CD4-positive, alpha-beta T cell treated with Interleukin-6 for 4 hours (primary cell): ENCODE measurements at places on chromosomes 7 and 10.

- DNase-seq = no peak
These were observed 41.7 kb upstream of the TOMM7 start for GRCh38 chr7:22864301-22864700.

DNA sequence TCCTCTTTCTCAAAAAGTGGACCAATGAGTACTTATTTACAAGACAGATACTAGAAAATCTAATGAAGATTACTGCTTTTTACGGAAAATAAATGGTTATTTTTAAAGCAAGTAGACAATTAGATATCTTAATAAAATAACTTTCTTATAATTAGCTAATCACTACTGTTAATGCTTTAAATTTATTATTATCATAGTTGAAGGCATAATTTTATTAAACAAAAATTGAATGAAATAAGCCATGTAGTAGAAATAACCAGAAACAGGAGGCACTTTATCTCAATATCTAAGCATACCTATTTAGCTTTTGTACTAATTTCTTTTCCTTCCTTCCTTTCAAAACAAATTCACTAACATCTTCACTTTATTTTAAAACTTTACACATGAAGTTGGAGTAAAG is 134.9 kb downstream of the CHCHD3 start:
- no peak for DNase-seq

DNA sequence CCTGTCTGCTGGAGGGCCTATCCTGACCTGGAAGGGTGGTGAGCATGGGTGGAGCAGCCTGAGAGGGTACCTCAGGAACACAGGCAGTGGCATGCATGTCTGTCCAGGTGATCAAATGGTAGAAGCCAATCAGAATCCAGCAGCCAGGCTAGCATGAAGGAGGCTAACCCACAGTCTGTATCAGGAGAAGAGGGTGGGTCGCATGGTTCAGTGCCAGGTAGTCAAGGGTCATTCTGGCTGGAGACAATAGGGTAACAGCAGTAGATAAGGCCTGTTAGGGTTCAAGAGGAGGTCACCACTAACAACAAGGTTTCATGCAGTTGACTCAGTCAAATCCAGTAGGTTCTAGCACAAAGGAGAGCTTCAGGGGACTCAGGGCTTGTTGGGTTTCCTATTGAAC is 10.4 kb downstream of the ALDH18A1 start:
- DNase-seq = no peak

DNA sequence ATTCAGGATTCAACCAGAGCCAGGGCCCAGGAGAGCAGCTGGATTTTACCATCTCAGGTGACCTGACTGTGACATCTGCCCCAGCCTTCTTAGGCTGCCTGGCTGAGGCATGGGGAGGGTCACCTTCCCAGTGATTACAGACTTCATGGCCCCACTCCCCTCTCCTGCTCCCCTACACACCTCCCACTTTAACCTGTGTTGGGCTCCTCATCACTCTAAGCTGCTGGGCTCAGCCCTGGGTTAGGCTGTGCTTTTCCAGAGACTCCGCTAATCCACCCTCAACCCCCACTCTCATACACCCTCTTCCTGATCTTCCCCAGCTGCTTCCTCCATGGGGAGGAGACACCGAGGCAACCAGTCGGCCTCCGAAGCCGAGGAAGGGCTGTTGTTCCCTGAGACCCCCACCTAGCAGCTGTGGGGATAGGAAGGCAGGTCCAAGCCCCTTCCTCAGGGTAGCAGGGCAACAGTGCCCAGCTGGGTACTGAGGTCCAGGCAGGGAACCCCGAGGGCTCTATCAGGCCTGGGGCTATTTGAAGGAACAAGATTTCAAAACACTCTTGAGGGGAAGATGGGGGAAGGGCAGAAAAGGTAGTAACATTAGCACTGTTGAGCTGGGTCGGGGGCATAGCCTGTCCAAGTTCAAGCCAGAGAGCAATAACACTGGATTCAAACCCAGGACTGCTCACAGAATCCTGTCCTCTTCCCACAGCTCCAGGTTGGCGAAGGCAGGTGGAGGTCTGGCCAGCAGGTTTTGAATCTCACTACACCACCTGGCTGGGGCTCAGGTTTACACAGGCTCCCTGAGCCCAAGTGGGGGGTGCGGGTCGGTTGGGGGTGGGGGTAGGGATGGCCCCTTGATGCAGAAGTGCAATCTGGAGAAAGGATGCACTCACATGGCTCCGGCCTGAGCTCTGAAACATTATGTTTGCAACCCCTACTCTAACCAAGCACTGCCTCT is 1.8 kb downstream of the IMPDH1 start:
- no peak for DNase-seq

- no peak for DNase-seq
These were observed 24.4 kb upstream of the AKR1B1 start for GRCh38 chr7:134483296-134483695.

- no peak for DNase-seq
These were observed 18.5 kb upstream of the MRC1 start for GRCh38 chr10:17790651-17791050.

DNA sequence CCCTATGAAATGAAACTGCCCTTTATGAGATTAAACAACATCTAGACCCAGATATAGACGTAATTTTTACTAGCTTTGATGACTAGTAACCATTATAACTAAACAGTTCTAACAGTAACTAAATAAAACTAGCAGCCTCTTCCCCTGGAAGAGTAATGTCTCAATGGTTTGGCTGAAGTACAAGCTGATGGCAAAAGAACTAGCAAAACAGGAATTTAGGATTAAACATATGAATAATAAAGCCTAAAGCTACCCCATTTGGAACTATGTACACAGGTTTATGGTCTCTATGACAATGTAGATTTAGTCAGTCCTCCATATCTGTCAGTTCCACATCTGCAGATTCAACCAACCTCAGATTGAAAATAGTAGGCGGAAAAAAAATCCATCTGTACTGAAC is 6.4 kb downstream of the DPY19L1 start:
- no peak for DNase-seq

DNA sequence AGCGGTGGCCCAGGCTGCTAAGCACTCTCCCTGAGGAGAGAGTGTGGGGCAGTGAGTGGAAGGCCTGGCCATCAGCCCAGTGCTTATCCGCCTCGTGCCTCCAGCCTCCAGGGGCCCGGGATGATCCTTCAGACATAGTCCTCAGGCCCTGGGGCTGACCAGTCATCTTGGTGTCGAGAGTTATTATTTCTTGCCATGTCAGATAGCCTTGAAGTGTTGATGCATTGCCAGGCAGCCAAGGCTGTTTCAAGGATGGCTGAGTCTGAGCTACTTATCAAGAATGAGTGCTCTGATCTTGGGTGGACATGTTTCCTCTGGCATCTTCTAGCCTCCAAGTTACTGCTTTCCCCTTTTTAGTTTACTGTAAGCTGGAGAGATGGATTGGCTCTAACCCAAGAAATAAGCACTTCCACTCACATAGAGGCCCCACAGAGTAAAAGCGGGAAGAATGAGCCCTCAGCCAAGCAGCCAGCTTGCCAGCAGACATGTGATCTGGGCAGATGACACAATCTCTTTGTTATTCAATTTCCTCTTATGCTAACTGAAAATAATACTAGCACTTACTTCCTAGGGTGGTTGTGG is 136.5 kb upstream of the NAMPT start:
- no peak for DNase-seq

DNA sequence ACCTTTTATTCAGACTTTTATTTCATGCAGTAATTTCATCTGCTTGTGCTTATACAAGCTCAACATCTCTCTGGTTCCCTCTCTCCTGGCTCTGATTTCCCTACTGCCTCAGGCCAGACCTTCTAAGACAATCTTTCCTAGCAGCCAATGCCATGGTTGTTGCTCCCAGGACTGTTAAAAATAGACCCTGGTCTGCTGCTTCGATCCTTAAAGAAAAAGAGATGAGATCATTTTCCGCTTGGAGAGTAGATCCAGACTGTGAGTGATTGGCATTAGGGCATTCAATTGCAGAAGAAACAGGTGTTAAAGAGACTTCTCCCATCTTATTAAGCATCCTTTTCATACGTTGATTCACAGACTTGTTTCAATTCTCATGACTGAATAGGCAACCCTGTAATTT is 68.4 kb upstream of the ITGB1 start:
- no peak for DNase-seq

- no peak for DNase-seq
These were observed 47.8 kb upstream of the CSTF2T start for GRCh38 chr10:51747216-51747615.

DNA sequence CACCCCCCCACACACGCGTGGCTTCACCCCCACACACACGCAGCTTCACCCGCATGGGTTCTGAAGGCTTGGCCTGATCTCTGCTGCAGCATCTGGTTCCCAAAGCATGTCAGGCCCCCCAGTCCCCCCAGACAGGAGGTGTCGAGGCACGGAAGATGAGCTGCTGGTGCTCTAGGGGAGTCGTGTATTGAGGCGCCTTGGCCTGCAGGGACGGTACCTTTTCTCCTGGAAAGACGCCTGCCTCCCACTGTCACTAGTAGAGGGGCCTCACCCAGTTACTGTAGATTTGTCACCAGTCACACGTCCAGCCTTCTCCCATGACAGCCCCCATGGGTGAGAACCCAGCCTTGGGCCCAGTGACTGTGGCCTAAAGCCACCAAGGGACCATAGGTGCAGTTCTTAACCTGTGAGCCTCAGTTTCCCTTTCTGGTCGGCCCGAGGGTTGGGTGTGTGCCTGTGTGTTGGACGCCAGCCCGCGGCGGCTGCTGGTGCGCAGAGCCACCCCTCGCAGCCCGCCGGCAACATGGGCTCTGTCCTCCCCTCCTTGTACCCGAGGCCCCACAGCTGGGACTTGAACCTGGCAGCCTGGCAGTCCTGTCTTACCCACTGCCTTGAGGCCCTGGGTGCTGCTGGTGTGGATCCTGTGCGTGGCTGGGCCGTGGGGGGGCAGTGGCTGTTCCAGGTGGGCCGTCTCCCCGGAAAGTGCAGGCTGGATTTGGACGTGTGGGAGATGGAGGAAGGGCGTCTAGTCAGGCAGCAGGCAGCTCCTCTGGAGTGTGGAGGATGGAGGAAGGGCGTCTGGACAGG is 81.7 kb downstream of the NKX6-2 start:
- DNase-seq = no peak

DNA sequence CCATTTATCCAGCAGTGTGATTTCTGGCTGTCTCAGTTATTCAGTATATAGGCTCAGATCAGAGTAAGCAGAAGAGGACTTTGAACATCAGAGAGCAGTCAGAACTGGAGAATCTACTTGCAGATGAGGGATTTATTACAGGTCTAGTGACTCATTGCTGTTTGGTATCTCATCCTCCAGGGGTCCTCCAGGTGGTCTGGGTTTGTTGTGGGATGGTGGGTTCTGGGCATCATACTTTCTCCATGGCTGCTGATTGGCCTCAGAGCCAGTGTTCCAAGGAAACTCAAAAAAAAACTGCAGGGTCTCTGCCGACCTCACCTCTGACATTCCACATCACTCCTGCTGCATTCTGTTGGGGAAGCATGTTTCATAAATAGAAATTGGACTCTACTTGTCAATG is 214.8 kb downstream of the CNTNAP2 start:
- DNase-seq = no peak
